HepG2 (cell line): ENCODE measurements at places on chromosomes 3 and 15.

- no peak for DNase-seq
Measured at GRCh38 chr3:171018156-171018935, 8.2 kb downstream of the SLC2A2 start.

DNA sequence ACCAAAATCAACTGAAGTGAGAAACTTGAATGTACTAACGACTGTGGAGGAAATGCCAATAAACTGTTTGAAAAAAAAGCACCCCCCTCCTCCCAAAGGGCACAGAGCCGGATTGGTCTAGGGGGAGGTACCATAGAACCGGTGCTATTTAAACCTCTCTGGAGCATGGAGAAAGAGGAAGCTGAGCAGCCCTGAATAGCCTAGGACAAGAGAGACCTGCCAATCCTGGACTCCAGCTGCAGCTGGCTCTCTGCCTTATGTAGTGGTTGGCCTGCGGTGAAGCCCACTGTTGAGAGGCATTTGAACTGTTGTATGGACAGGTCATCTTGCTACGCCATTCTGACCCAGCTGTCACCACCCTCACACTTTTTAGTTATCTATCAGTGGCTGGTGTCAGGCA is 1.5 kb upstream of the SH3GL3 start:
- DNase-seq: no peak

- no peak for DNase-seq
Measured at GRCh38 chr15:83487519-83487918, 40.4 kb downstream of the SH3GL3 start.

DNA sequence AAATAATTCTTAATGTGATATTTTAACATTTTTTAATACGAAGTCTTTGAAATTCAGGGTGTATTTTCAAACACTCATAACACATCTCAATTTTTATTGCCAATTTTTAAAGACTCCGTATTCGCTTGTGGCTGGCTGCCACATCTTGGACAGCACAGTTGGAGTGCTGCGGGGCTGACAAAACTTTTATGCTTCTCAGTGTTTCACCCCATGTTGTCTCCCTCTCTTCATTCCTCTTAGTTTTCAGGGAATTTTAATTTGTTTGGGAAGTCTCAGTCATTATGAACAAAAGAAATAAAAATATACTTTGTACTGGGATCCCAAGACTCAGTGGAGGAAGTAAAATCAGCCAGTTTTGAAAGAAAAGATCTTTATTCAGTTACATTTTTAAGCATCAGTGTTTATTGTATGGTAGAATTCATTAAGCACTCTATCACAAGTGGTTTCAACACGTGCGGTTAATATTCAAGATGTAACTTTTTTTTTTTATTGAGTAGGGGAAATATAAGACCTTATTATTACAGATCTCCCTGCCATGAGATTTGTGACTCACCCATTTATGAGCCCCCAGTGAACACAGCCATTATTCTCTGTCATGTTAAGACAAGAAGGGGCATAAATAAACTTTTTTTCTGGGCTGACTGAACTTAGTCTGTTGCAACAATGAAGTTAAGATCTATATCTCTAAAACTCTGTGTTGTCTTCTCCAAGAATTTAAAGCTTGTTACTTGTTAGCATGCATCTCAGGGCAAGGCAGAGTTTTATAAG is 26.8 kb downstream of the KAT2B start:
- no peak for DNase-seq

GRCh38 chr15:73324496-73325170 is 44.1 kb downstream of the HCN4 start:
- no peak for DNase-seq

GRCh38 chr3:2061360-2061759 is 37.3 kb upstream of the CNTN4 start:
- DNase-seq: no peak

DNA sequence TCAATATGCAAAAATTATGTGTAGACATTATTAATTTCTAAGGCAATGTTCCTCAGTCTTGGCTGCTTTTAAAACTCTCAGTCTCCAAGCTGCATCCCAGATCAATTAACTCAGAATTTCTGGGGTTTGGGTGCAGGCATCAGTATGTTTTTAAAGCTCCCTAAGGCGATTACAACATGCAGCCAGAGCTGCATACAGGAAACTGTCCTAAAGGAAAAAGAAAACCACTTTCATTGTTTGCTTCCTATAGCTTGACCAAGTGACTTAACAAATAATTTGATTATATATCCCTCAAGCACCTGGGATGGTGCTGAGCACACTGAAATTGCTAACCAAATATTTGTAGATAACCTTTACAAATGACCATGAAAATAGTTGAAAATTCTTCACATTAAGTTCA is 194.7 kb downstream of the DTWD1 start:
- DNase-seq: no peak

GRCh38 chr3:110149763-110150162 is 812.4 kb upstream of the DPPA4 start:
- no peak for DNase-seq

- no peak for DNase-seq
Measured at GRCh38 chr3:184639351-184639750, 72.5 kb downstream of the MAGEF1 start.

DNA sequence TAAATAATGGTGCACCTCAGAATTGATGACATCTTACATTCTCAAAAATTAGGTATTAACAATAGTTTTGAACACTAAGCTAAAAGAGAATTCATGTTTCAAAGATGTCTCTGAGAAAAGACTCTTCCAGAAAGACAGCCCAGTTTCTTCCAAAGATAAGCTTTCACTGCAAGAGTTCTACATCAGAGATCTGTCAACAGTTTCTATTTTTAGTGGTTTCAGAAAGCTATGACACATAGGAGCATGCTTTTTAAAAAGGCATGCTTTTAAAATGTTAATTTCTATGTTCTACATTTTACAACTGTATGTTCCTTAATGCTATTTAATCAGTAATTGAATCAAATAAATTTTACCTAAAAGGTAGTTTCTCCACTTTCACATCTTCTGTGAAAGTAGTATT is 88.2 kb downstream of the PLOD2 start:
- DNase-seq: no peak

DNA sequence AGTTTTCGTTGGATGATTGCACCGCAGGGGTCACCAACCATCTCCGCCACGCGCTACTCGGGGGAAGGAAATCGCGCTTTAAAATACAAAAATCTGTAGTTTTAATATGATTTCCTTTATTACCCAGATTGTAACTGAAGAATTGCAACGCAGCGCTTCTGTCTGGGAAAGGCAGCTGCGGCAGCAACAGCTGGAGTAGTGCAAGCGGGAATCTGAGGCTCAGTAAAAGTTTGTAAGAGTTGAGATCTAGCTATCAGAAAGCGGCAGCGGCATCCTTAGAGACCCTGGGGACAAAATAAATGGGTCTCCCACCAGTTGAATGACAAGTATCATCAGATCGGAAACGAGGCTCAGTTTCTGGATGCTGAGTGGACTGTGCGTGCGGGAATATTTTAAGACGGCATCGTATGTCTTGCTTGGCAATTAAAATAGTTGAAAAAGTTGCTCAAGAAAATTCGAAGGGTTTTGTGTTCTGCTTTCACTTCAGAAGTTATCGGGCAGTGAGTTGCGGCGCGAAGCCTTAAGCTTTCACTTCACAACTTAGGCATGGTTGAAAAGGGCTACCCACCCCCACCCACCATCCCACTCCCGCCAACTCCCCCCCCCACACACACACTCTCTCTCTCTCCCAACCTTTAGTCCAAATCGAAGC is 2.7 kb downstream of the MECOM start:
- DNase-seq: no peak

- DNase-seq: no peak
Measured at GRCh38 chr3:159839561-159840379, 148.9 kb upstream of the IL12A start.

DNA sequence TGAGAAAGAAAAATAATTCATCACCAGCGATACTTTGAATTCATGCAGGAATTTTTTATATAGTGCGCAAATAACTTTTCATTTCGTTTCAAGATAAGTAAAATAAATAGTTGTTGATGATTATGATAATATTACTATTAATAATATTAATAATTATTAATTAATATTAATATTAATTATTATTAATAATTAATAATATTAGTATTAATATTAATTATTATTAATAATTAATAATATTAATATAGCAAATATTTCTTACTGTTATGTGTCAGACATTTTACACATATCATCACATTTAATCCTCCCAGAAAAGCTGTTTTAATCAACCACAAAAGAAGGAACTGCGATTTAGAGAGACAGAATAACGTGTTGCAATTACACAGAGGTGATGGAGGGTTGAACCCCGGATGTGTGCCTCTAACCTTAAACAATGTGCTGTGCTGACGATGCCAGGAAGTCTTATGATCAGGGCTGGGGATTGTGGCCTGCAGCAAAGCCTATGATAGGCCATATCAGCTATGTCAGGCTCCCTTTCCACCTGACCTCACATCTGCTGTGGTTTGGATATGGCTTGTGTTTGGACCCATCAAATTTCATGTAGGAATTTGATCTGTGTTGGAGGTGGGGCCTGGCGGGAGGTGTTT is 263.5 kb upstream of the NR2F2 start:
- DNase-seq: no peak

DNA sequence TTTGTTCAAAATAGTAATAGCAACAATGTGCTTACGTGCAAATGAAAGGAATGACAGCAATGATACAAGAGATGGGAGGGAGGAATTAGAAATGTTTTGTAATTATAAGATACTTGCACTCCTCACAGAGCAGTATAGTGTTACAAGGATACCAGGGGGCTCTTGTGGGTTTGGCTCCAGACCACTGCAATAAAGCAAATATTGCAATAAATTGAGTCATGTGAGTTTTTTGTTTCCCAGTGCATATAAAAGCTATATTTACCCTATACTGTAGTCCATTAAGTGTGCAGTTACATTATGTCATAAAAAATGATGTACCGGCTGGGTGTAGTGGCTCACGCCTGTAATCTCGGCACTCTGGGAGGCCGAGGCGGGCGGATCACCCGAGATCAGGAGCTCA is 864.3 kb downstream of the NSUN3 start:
- no peak for DNase-seq

DNA sequence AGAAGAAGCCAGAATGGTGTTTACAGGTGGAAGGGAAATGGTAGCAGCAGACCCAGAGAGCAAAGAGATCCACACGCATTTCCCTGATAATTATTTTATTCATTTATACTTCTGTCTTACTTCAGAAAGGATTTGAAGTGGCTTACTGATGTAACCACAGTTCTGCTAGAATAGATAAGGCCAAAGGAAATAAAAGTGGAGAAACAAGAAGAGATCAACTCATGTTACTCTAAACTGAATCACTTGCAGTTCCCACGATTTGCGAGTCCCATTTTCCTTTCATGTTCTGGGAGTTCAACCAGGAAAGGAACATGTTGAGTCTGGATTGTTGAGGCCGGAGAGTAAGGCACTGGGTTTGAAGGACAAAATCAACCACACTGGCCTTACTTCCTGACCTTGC is 151.8 kb downstream of the MYRIP start:
- DNase-seq: no peak

DNA sequence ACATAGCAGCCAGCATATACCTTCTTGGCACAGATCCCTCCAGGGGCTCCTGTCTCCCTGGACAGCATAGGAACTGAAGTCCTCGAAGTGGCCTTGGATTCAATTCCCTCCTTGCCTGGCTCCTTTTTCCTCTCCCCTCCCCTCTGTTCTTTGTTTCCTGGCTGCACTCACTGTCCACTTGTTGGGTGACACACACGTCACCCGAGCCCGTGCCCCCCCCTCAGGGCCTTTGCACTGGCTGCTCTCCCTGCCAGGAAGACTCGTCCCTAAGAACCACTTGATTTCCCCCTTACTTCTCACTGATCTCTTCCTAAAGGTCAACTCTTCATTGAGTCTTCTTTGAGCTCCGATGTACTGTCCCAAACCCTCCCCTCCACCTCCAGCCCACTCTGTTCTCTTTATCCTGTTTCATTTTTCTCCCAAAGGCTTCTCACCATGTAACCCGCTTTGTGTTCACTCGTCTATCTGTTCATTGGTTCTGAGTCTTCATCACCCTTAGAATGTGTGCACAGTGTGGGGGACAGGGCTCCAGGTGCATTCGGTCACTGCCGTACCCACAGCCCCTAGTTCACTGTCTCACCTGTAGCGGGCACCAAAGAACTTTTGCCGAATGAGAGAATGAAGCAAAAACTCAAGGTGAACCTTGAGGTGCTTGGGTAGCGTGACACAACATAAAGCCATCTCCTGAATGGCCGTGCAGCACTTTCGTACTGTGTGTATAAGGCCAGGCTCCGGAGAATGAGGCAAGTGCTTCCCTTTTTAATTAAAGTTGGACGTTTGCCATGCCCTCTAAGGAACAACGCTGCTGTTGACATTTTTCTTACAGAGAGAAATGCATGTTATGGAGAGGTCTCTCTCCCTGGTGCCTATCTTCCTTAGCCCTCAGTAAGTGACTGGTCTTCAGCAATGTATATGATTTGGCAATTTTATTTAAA is 74.0 kb downstream of the CHRNA7 start:
- DNase-seq: no peak

GRCh38 chr3:6281662-6282061 is 579.3 kb upstream of the GRM7 start:
- DNase-seq: no peak

- no peak for DNase-seq
Measured at GRCh38 chr3:133820129-133820528, 14.5 kb downstream of the SRPRB start.

DNA sequence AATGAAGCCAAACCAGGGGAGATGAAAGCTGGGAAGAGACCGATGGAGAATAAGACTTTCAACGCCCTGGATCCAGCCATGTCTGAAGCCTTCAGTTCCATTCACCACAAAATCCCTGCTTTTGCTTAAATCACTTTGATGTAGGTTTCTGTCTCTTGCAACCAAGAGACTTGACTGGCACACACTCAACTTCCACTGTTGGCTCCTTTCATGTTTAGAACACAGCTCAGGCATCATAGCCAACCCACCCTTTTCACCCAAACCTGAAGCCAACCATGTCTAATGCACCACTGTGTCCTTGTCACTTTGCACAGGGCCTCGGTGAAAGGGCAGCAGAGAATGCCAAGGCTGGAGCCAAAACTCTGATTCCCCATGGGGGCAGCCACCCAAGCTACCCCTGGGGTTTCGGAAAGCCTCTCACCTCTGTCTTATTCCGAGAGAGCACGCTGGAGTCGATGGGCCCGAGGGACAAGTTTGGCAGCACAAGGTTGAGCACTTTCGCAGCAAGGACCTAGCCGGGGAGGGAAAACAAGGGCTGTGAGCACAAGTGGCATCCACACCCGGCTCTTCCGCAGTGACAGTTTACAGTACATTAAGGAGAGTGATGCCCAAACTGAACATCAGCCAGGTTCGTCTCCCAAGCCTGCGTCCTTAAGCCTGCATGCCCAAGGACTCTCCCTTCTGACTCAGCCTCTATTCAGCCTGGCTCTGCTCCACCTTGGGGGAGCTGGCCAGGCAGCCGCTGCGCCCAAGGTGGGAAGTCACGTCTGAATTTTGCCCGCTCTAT is 37.6 kb downstream of the ABTB1 start:
- no peak for DNase-seq
